ENCODE measurements at places on chromosomes 3 and 15.

DNA sequence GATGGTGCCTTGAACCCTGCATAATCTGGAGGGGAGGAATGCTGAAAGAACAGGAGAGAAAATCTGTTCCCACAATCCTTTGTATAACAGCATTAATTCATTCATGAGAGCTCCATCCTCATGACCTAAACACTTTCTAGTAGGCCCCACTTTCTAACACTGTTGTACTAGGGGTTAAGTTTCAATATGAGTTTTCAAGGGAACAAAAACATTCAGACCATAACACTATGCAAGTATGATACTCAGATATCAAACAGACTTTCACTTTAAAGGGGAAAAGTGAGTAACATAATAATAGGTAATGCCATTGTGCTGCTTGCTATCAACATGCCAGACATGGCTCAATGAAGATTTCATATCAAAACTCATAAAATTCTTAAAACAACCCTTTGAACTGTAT, 32.4 kb upstream of the PLSCR2 start:
- no peak for DNase-seq

GRCh38 chr3:29493109-29493508, 212.2 kb downstream of the RBMS3 start:
- no peak for DNase-seq

DNA sequence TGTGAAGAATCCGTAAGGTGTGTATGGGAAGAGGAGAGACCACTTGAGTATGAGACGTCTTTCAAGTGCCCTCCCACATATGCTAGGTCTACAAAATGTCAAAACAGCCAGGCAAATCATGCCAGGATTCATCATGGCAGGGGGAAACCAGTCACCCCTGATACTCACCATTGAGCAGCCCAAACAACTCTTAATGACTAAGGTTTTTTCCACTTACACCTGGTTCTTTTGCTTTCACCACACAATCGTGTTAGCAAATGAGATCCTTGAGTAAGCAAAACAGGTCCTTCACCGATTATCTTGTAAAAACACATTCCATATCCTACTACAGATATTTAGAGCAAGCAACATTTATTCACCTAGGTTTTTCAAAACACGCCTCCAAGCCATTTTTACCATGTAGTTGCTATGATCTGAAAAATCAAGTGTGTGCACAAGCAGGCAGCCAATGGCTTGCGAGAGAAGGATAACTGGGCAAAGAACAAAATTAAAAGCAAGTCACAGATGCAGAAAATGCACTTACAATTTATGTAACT, 177.5 kb upstream of the LPP start:
- DNase-seq: no peak

GRCh38 chr15:71219645-71220044, 104.4 kb downstream of the THSD4 start:
- DNase-seq: no peak

DNA sequence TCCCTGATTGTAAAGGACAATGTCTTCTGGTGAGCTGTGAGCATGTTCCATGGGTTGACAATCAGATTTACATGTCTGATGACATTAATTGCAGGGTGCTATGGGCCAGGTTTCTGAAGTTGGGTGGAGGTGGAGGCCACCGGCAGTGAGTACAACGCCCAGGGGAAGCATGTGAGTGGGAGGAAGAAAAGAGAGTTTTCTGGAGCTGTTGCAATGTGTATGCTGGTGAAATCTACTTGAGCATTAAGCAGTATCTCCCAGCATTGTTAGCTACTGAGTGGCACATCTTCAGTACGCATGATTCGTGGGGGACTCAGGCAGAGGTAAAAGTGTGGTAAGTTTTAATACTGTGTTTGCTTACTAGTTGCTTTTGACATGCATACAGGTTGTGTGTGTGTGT, 26.6 kb downstream of the TMEM45A start:
- DNase-seq: no peak

DNA sequence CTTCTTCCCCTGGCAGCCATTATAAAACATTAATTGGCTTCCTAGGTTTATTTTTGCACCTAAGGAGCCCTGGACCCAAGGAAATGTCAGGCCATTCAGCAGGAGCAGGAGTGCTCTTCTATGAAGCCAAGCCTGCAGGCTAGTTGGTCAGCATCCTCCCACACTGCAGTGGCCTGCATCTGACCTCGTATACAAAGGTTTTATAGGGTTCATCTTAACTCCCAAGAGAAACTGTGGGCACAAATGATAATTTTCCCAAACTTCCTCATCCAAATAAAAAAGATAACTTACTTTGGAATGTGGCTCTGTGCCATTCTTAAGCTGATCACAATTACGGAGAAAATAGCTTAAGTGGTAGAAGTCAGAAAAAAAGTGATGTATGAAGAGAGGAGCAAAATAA, 19.4 kb downstream of the PLSCR1 start:
- no peak for DNase-seq

DNA sequence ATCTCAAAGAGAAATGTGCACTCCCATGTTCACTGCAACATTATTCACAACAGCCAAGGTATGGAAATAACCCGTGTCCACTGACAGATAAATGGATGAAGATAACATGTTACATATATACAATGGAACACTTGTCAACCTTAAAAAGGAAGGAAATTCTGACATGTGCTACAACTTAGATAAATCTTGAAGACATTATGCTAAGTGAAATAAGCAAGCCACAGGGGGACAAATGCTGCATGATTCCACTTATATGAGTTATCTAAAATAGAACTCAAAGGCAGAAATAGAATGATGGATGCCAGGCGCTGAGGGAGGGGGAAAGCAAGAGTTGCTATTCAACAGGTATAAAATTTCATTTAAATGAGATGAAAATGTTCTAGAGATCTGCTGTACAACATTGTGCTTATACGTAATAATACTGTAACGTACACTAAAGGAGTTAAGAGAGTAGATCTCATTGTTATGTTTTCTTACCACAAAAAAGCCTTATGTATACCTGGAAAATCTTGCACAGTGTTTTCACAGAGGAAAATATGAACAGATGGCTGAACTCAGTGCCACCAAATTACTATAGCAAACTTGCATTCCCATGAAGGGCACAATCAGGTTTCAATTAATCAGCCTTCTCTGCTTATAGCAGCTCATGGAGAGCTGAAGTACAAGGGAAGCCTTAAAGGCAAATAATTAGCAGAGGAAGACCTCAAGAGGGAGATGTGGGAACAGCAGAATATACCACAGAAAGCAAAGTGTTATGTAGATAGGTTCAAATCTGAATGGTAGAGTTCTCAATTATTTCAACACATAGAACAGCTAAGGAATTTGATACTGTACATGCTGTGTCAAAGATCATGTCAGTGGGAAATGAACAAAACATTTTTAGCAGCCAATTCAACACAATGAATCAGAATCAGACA, 8.1 kb upstream of the VPS39 start:
- no peak for DNase-seq

DNA sequence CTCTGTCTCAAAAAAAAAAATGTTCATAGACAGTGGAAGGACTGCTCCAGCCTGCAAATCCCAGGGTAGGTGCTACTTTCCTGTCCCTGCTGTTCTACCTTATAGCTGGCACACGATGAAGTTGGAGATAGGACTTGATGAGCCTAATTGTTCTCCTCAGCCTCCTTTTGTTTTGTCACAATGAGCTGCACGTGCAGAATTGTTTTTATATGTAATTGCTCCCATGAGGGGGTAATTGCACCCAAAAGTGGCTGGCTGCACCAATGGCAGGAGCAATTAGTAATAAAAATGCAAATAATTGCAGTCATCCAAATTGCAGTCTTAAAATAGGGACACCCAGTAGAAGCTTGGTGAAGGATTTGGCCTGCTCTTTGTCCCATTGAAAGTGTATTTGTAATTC, 63.0 kb upstream of the PFN2 start:
- DNase-seq: no peak

GRCh38 chr3:114400371-114400770, 106.5 kb downstream of the TIGIT start:
- DNase-seq: no peak

- no peak for DNase-seq
These were observed 3.7 kb downstream of the DLL4 start for GRCh38 chr15:40932649-40933516.

DNA sequence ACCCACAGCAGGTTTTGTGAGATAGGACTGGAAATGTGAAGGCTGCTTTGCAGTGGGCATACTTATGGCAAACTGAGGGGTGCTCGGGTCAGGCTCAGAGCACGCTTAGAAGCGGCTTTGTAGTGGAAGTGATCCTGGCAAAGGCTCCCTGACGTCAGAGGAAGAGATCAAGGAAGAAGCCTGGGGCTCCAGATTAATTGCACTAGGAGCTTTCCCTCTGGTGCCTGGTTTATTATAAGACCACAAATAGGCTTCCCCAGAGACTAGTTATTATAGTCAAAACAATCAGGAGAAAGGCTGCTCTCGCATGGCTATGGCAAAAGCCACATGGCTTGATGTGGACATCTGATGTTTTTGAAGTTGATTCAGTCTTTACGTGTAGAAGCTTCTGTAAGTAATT, 515.1 kb downstream of the GABRG3 start:
- no peak for DNase-seq

GRCh38 chr15:95680728-95681127, 649.8 kb upstream of the NR2F2 start:
- no peak for DNase-seq

GRCh38 chr15:72201391-72201921, 3.9 kb upstream of the GRAMD2A start:
- DNase-seq: peak; percentile 38

DNA sequence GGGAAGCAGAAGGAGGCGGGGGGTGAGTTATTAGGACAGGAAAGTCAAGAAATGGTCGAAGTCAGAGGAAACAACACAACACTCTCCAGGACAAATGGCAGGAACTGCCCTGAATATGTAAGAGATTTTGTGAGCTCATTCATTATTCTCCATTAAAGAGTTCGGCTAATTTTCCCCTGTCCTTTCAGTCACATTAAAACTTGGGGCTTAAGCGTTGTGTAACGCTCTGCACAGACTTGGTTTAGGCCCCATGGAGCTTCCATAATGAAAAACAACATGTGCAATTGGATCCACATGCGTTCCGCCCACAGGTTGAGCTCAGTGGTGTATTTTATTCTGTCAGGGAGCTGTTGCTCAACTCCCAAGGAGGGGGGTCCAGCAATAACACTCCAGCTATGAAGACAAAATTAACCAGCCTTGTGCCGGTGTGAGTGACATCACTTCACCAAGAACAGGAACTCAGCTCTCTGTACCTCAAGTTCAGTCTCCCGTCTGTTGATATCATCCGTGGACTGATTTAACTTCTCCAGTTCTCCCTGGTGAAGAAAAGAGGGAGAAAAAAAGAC, 2.3 kb downstream of the SH3BP5 start:
- DNase-seq: no peak

GRCh38 chr15:85716261-85716660, 78.5 kb downstream of the KLHL25 start:
- no peak for DNase-seq

- no peak for DNase-seq
These were observed 20.9 kb upstream of the SLC28A2 start for GRCh38 chr15:45231132-45231531.

- DNase-seq: peak; percentile 84
These were observed 187.2 kb downstream of the SHQ1 start for GRCh38 chr3:72661115-72661457.

GRCh38 chr3:184602372-184603150, 41.0 kb downstream of the EPHB3 start:
- peak; percentile 94 for DNase-seq

GRCh38 chr3:114178770-114179368, at the start of gene DRD3:
Gene DRD3, minus strand, starts transcription at chr3:114179052. Its CDS starts 7,060 bp downstream, at chr3:114171992.
- DNase-seq: peak; percentile 65

DNA sequence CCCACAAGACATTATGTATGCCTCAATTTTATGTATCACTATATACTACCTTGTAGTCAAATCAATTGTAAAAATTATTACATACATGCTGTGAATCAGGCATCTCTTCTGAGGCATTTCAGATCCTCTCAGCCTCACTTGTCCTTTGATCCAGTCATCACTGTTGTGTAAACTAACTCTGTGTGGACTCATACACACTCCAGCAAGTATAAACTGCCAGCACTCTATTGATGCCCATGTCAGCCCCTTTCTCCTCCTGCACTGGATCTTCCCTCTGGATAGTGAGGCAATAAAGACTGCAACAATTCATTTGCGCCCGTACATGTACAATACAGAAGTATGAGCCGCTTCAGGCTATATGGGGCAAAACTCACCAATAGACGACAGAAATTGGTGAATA, 364.7 kb upstream of the TGFBR2 start:
- no peak for DNase-seq

GRCh38 chr3:155556531-155556930, 188.3 kb downstream of the PLCH1 start:
- no peak for DNase-seq

DNA sequence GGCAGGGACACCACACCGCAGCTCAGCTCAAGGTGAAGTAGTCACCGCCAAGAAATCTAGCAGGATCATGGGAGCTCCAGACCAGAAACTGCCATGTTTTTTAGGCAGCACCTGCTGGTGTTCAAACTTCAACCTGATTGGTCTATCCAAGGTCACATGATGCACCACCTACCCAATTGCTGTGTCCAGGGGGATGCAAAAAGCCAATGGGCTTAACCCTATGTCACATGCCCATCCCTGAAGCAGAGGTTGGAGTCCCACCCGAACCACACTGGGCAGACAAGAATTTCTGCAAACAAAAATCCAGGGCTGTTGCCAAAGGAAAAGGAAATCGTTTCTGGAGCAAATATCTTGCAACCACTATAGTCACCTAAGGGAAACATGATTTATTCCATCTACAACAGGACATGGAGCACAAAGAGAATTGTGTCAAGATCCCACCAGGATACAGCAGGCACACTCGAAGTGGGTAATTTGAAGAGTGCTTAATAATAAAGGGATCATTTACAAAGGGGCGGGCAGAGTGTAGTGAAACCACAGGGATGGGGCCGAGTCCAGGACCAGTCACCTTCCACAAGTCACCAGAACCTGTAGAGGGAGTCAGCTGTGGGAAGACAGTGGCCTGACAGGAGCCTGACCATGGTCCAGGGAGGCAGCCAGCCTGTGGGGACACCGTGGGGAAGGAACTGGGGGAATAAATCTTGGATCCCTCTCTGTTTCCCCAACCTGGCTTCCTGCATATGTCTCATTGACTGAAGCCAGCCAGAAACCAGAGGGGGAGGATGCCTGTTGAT, 34.2 kb upstream of the TSEN2 start:
- DNase-seq: no peak

DNA sequence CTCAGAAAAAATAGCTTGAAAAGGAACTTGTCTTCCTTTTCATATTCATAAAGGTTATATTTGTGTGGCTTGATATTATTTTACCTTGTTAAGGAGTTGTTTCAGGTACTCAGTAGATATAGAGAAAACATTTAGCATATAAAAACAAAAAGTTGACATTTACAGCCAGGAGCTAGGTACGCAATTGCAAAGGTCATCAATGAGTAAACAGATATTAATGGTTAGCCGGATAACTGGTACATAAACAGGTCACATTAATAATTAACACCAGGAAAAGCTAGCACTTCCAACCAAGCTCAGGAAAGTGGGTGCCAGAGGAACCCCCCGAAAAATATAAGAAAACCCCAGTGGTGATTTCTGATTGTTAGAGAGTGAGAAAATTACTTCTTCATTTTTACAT, 146.6 kb upstream of the NR2F2 start:
- no peak for DNase-seq

- DNase-seq: no peak
These were observed 15.6 kb downstream of the VPS8 start for GRCh38 chr3:184827572-184827971.

Data from islet precursor cell (in vitro differentiated cells).